ENCODE measurements at places on chromosomes 7 and 10.

DNA sequence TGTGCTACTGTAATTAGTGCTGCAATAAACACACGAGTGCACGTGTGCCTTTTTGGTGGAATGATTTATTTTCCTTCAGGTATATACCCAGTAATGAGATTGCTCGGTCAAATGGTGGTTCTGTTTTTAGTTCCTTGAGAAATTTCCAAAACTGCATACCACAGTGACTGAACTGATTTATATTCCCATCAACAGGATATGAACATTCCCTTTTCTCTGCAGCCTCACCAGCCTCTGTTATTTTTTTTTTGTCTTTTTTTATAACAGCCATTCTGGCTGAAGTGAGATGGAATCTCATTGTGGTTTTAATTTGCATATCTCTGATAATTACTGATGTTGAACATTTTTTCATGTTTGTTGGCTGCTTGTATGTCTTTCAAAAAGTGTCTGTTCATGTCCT, 922.9 kb upstream of the LRRN3 start:
- DNase-seq, result no peak

DNA sequence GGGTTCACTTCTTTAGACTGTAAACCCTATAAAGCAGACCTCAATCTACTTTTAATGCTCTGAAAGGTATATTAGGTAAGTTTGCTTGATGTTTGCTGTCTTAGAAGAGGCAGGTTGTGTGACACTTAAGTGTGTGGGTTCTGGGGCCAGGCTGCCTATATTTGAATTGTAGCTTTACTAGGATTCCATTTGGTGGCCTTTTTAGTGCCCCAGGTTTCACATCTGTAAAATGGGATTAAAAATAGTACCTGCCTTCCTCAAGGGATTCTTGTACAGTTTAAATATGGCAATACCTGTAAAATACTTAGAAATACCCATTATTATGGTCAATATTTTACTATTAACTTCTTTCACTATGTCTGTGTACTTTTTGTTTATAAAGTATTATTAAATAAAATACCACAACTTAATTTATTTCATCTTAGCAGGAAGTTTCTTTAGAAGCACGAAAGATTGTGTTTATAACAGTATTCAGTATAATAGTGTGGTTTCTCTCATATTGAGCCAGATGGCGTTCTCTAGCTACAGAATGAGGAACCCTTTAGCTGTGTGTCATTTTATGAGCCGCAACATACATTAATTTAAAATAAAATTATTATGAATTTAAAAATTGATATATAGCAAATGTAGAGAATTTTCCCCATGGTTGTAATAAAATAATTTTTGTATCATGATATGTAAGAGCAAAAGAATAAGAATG, 94.2 kb downstream of the CDK14 start:
- no peak for DNase-seq

DNA sequence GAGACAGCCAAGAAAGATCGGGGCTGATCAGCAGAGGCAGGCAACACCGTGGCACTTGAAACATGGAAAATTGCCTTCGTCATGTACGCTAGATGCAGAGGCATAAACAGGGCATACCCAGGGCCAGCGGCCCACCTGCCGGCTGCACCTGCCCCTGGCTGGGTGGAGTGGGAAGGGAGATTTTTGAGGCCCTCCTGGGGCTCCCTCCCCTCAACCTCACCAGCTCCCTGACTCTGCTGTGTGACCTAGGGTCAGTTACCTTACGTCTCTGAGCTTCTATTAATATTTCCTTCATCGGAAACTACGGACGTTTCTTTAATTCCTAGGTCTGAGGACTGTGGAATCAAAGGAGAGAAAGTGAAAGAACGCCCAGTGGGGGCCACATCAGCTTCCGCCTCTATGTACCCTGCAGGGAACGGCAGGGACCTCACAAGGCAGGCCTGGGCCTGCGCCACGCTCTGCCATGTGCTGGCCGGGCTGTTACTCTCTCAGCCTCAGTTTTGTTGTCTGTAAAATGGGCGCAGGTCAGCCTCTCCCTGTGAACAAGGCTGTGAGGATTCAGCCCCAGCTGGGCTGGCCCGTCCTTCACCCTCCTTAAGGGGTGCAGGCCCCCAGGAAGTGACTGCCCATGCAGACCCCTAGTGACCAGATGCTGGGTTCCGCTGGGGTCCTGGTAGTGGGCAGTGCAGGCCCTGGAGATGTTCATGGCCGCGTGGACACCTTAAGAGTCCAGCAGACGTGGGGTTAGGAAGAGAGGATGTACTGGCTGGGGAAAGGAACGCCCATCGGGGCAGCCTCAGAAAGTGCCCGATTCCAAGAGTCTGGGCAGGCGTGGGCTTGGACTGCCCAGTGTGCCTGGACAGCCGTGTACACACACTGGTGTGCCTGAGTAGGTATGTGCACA, 22.7 kb downstream of the ELFN1 start:
- DNase-seq, result no peak

GRCh38 chr10:12614177-12614995, 265.0 kb downstream of the CAMK1D start:
- DNase-seq, result no peak

DNA sequence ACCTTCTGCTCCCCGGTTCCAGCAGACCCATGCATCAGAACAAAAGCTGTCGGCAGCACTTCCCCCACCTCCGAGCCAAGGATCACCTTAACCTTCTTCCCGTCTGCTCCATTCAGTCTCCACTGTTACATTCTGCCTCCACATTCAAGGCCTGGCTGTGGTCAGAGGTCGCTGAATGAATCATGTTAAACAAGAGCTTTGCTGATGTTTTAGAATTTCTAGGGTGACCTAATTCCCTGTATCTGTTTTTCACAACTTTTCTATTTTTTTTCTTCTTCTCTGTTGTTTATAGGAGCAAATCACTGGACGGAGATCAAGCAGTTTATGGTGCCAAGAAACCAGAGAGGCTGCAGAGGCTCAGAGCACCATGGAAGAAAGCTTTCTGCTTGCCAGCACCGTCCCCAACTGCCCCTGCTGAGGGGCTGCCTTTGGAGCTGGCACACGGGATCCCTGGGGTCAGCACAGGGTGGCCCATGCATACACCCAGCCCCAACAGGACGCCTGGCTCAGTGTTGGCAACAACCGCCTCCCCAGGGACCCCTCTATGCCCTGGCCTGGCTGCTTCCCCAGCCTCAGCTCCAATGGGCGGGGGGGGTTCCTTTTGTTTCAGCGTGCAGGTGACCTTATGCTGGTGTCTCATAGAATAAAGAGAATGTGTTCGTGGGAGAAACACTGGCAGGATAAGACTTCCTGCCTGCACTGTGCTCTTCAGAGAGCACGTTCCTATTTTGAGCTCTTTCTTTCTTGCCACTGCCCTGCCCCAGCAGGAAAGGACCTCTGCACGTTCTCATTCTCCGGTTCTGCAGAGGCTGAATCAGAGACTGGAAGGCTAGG, 182.7 kb upstream of the LYZL2 start:
- no peak for DNase-seq

- no peak for DNase-seq
These were observed 25.7 kb downstream of the ARL5B start for GRCh38 chr10:18684953-18685352.

DNA sequence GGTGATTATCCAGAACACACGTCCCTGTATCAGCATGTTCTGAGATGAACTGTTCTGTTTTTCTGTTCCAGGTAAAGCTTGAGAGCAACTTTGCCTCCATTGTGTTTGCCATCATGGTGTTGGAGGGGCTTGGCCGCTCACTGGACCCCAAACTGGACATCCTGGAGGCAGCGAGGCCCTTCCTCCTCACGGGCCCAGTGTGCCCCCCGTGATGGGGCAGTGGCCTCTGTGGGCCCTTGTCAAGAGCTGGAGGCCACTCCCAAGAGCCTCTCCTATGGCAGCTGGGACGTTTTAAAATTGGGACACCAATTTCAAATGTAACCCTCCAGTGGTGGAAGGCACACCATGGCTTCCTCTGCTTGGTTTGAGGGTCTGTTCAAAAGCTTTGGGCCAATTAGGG, 1.9 kb upstream of the NDUFB2 start:
- DNase-seq, result no peak

GRCh38 chr10:91772869-91773268, 25.4 kb upstream of the TNKS2 start:
- no peak for DNase-seq
